Activated CD4-positive, alpha-beta T cell treated with anti-CD3 and anti-CD28 coated beads, Interleukin-2, amount 50 U/mL, for 1 hour (primary cell): ENCODE measurements at places on chromosomes 2 and 18.

- DNase-seq: no peak
These were observed 1.6 kb downstream of the INHBB start for GRCh38 chr2:120347396-120348060.

GRCh38 chr18:35387152-35387571 is 10.0 kb upstream of the ZNF396 start:
- no peak for DNase-seq

DNA sequence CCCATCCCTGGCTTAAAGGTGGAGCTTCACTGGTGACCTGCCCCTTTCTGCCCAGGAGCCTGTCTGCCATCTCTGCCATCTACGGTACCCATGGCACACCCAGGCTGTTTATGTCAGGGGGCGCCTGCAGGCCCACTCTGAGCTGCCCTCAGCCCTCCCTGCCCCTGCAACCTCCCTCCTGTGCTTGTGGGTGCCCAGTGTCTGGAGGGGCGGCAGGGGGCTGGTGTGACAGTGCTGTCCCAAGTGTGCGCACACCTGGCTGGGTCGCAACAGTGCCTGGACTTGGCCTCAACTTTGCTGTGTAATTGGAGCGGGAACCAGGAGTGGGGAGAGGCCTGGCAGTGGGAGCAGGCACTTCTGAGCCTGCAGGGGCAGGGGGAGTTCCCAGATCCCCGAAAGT is 102.4 kb downstream of the ALMS1 start:
- DNase-seq: no peak

DNA sequence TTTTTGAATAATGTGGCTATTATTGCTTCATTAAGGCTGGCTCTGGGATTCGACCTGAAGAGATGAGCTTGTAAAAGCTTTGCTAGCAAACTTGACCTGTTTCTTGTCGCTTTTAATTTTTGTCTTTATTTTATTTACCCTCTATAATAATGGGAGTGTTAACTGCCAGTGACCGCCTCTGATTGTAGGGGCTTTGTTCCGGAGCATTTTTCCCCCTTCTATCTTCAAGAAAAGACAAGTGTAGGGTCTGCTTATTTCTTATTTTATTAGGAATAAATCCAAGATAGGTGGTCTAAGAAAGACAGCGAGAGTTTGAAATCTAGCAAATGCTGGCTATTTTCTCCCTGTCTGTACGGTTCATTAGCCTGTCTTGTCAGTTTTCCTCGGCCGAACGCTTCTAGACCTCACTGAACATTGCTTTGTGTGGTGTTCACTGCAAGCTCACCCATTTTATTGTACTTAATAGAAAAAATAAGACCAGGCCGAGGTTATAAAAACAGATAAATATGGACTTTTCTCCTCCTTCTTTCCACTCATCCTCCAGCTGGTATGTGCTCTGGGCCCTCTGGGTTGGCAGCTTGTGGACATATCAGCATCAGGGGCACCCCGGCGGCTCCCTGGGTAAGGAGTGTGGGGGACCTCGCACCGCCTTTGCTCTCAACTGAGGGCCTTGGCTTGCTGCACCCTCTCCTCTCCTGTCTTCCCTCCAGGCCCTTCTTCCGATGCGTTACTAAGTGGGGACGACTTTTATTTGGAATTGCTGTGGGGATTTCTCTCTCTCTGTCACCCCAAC is 8.5 kb downstream of the MEIS1 start:
- no peak for DNase-seq

GRCh38 chr2:128196026-128196425 is 105.0 kb downstream of the UGGT1 start:
- no peak for DNase-seq

- no peak for DNase-seq
These were observed 49.1 kb downstream of the ADI1 start for GRCh38 chr2:3470166-3470651.

GRCh38 chr2:8197101-8197500 is 484.8 kb upstream of the ID2 start:
- DNase-seq: no peak

GRCh38 chr18:24380163-24380747 is 17.4 kb downstream of the OSBPL1A start:
- DNase-seq: no peak

DNA sequence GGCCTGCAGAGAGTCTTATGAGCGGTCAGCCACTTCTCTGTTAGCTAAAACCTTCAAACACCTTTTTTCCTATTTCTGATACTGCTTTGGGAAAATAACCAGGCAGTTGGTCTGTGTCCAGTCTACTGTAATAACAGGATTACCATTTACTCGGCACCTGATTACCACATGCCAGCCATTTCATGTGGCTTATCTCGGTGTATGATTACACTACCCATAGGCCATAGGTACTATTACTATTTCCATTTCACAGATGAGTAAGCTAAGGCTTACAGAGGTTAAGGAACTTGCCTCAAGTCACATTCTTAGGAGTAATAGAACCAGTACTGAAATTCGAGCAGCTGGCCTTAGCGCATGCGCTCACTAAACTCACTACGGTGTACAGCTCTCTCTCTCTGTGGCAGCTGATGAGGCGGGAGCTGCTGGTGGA is 147.2 kb upstream of the L3MBTL4 start:
- no peak for DNase-seq

DNA sequence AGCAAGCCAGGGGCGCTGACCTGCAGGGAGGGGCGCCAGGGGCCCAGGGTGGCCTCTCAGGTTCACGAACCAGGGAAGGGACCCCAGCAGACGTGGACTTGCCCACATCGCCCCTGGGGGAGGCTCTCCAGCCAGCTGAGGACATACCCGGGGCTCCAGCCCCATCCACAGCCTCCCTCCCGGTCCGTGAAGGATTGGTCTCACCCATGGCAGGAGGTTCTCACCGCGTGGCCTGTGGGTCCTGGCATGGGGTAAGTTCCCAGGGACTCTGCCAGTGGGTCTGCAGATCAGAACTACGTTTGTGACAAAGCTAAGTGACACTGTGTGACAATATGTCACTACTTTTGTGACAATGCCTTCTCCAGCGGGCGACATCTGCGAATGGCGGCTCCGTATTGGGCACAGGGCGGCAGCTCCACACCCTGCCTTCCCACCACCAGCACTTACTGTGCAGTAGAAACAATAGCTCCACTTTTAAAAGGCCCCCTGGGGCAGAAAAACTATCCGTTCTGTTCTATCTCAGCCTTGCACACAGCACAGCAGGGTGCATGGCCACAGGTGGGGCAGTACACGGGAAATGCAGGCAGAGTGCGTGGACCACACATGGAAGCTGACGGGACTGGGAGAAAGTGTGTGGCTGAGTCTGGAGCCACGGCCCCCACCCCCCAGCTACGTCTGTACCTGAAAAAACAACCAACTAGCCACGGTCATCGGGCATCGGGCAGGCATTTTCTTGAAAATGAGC is 65.2 kb upstream of the CTDP1 start:
- DNase-seq: no peak

DNA sequence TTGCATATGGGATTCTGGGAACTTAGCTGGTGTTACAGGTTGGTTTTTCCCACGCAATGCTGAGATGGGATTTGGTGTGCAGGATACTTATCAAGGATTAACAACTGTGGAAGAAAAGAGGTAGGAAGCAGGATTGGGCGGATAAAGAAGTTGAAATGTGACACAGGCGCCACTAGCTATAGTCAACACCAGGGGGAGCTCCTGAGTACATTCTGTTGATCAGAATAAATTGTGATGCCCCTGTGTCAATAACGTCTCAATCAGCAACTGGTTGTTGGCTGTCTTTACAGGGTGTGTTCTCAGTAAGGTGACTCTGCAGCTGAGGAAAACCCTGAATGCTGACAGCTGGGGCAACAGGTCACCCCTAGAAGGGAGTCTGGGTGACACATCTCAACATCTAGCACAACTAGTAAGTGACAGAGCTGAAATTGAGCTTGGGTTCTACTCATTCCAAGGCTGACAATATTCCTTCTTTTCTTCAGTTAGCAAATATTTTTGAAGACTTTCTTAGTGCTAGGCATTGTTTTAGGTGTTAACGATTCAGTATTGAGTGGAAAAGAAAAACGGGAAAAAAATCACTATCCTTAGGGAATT is 143.0 kb downstream of the ARL6IP6 start:
- DNase-seq: no peak

DNA sequence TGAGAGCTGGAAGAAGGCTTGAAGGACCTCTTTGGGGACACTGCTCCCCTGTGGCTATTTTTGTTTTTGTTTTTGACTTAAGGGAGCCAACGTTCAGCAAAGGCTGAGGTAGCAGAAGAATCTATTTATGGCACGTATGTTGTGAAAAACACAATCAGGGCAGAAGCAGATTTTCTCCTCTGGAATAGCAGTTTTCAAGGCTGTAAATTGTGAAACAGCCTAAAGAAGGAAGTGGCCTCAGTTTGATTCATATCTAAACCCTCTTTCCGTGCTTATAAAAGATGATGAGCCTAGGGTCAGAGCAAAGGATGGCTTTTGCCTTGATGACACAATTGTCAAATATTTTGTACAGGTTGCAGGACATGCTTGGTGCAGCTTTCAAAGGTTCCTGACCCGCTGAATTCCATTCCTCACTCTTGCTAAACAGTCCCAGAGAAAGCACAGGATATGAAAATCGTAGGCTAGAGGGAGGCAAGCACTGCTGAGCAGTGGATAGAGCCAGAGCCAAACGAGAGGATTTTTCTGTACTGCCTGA is 106.2 kb upstream of the DLX2 start:
- no peak for DNase-seq

GRCh38 chr2:231535961-231536360 is 5.7 kb upstream of the NMUR1 start:
- DNase-seq: no peak

DNA sequence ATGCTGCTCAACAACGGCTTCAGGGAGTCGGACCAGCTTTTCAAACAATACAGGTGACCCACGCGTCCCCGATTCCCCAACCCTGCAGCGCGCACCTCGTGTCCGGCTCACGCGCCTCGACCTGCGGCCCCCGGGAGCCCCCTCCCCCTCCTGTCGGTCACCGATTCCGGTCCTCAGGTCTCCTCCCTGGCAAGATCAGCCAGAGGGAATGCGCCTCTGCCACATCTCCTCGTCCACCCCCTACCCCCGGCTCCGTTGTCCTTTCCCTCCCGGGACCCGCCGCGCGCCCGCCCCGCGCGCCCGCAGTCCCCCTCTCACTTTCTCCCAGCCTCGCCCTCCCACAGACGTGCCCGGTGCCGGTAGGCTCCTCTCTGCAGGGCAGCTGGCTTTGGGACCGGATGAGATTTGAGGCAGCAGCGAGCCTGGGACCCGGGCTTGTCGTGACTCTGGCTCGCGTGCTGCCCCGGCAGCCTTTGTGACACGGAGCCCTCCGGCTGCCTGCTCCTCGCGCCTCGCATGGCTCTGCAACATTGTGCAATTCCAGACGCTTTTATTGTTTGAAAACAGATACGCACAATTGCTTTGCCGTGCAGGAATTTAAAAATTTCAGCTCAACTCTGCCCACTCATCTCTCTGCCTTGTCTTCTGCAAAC is 558 bp downstream of the TTC39C start:
- DNase-seq: peak; percentile 44

- DNase-seq: no peak
These were observed 36.8 kb downstream of the CHST10 start for GRCh38 chr2:100380681-100381080.

DNA sequence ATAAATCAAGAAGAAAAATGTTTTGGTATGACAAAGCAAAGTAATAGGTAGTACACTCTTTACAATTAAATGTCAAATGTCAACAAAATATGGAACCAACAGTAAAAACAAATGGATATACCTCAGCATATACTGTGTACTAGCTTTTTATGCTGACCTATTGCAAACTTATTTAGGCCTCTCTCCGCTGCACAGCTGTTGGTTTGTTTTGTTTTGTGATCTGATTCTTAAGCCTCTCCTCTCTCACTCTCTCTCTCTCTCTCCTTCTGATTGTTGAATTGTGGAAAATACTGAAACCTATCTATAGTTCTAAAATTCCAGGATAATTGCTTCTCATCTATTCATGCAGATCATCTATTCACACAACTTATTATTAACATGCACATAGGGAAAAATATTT is 154.9 kb upstream of the ARHGAP28 start:
- DNase-seq: no peak

GRCh38 chr2:30826916-30827315 is 19.7 kb upstream of the CAPN13 start:
- DNase-seq: no peak

DNA sequence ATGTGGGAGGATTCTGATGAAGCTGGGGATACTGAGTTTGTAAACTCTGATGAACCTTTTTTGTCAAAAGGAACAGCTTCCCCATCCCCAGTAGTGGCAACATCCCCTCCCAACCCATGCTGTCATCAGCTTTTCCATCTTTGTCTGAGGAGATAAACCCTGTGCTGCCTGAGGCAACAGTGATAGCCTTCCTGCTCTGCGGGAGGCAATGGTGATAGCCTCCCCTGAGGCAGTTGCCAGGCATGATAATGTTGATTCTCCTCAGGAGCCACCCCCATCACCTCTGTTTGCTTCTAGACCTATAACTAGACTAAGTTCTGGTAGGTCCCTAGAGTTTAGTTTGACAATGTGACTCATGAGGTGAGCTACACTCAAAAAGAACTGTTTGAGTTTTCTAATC is 97.5 kb downstream of the ERBB4 start:
- no peak for DNase-seq

GRCh38 chr2:118251427-118251826 is 163.2 kb downstream of the INSIG2 start:
- DNase-seq: no peak

GRCh38 chr18:55501982-55502710 is 85.8 kb downstream of the TCF4 start:
- no peak for DNase-seq

DNA sequence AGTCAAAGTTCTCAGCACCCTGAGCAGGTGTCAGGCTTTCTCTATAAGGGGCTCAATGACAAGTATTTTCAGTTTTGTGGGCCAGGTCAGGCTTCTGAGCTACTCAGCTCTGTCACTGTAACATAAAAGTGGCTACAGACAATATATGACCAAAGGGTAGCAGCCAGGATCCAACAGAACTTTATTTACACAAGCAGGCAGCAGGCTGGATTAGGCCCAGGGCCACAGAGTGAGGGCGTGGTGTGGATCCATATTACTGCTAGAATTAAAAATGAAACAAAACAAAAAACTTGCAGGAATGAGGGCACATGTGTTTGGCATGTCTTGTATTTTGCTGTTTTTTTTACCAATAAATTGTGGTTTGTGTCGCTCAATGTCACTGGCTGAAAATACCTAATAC is 143.7 kb downstream of the EIPR1 start:
- no peak for DNase-seq
